ENCODE measurements at places on chromosomes 2 and 18. TPM values are rescaled to one million over a fixed set of nuclear protein-coding genes. Genes with fewer than 3 reads are reported as not detected.
A peak's percentile ranks its signal among the peaks of the same experiment; 100 is the strongest.

DNA sequence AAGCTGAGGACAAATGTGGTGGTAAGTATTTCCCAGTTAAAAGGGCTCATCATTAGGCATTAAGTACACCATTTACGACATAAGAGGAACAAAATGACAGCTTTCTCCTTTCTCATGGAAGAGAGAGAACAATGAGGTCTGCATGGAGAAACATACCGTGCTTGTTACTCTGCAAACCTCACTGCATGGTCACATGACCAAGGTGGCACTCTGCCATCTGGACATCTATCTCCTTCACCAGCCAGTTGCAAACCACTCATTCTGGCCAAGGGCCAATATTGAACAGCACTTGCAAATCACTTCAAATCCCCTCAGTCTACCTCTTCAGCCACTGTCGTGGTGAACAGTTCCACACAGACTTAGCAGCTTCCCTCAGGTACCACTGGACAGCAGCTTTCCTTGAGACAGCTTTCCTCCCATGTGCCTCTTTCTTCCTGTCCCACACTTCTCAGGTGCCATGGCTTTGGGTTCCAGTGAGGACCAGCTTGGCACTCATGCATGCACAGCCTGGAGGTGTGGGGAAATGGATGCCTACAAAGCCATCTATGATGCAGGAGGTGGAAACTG is 29.5 kb upstream of the DPP4 start:
- DNase-seq, result no peak

GRCh38 chr18:58619596-58619930 is 9.3 kb downstream of the ALPK2 start:
- no peak for DNase-seq

- DNase-seq, result no peak
These were observed 21.0 kb upstream of the CCDC141 start for GRCh38 chr2:179070895-179071294.

- DNase-seq, result no peak
These were observed 9.5 kb upstream of the PARD3B start for GRCh38 chr2:204535764-204536163.

DNA sequence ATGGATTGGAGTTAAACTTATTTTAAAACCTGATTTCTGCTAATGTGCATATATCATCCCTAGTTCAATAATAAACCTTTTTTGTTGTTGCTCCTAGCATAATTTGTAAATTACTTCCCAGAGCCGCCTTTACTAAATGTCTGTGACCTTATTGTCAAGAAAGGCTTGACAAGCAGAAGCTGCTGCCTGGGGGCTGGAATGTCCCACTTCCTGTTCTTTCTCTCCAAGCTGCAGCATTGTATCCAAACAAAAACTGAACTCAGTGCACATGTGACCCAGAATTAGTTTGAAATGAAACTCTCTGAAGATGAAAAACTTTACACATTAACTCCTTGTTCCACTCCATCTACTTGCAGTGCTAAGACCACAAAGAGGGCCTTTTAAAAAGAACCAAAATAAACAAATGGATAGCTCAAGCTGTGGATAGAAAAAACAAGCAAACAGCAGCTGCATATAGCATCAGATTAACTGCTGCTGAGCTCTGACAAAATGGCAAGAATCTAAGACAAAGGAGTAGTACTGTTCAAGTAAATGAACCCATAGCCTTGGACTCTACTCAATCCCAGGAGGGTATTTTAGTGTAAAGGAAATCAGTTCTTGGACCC is 99.8 kb upstream of the NEUROD1 start:
- DNase-seq, result no peak

TCF7L1 gene
- not detected for total RNA-seq

GAREM2 gene
- total RNA-seq, result 7.9 TPM

DNA sequence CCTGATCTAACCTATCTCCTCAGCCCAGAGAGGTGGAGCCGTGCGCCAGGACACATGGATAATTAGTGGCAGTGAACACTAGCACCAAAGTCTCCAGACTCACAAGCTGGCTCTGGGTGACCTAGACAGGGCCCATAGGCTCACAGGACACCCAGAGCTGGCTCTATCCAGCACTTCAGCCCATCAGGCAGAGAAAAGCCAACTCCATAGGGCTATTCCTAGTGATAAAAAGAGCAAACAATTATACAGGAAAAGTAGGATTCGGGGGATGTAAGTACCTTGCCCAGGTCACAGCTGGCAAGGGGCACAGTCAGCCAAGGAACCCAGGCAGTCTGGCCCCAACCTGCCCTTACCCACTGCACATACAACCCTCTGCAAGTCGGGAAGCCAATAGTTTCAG is 178.6 kb downstream of the TNS1 start:
- DNase-seq, result no peak

SATB2 gene
- total RNA-seq, result 0.07 TPM

DNA sequence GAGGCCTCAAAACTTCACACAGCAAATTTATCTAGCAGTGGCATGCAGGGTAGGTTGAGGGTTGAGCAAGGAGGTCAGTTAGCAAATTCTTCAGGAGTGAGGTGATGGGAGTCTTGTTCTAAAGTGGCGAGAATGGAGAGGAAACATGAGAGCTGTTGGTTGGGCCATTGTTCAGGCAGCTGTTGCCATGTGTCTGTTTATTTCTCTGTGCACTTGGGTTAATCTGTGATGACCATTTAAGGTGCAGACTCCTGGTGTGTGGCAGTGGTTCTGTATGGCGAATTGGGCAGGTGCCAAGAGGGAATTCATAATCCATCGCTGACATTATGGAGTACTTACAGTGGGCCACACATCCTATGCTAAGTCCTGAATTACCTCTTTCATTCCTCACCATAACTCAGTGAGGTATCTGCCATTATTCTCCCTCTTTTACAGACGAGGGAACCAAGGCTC is 30.4 kb downstream of the TMEM178A start:
- DNase-seq, result no peak

SRD5A2 gene
- not detected for total RNA-seq

- no peak for DNase-seq
These were observed 60.8 kb downstream of the EMILIN2 start for GRCh38 chr18:2907550-2908135.

PTPN2 gene
- total RNA-seq, result 68.8 TPM

DNA sequence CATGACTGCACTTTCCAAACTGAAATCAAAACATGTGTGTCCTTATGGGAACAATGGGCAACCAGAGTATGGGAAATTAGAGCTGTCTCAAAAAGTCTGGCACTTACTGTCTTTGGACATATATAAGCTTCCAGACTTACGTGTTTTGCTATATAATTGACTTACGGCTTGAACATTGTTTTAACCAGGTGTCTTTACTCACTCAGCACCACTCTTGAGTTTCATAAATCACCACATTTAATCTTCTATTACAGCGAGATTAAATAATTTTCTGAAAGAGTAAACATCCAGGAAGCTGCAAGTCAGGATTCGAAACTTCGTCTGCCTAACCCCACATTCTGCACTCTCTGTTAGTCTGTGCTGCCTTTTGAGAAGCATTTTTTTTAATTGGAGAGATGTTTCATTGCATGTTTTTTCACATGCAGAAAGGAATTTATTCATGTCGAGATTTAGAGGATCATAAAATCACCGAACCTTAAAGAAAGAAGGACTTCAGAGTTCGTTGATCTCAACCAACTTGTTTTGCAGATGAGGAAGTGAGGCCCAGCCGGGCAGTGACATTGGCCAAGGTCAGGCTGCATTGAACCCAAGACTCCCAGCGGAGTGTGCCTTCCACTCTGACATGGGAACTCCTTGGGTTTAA is 137.3 kb downstream of the SETBP1 start:
- DNase-seq, result no peak

GRCh38 chr2:30883822-30884221 is 76.6 kb upstream of the CAPN13 start:
- no peak for DNase-seq

NBEAL1 gene
- 9.5 TPM for total RNA-seq

PCARE gene
- total RNA-seq, result not detected

TDRD15 gene
- total RNA-seq, result not detected

- no peak for DNase-seq
These were observed 65.3 kb upstream of the DTNB start for GRCh38 chr2:25738383-25739343.

HOXD12 gene
- not detected for total RNA-seq

FEV gene
- total RNA-seq, result not detected

GRCh38 chr18:28485918-28486317 is 309.0 kb upstream of the CDH2 start:
- DNase-seq, result no peak

GRCh38 chr2:98912221-98912851 is 23.7 kb downstream of the CRACDL start:
- DNase-seq, result no peak

KLHL14 gene
- total RNA-seq, result not detected

GALNT5 gene
- not detected for total RNA-seq

MYO7B gene
- total RNA-seq, result 0.12 TPM

DNA sequence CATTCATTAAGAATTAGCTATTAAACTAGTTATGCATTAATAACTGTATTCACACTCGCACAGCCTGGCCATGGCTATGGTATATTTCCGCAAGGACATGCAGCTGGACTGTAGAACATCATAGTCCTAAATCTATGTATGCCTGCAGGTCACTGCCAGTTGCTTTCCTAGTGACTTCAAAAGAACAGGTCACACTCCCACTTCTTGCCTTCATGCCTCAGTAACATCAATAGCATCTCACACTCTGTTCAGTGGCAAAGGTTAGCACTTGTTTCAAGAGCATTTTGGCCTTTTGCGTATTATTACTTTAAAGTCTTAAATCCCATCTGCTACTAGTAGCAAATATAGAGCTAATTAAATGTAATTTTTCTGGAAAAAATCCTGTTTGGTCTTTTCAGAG is 131.4 kb upstream of the DCC start:
- DNase-seq, result no peak

DNA sequence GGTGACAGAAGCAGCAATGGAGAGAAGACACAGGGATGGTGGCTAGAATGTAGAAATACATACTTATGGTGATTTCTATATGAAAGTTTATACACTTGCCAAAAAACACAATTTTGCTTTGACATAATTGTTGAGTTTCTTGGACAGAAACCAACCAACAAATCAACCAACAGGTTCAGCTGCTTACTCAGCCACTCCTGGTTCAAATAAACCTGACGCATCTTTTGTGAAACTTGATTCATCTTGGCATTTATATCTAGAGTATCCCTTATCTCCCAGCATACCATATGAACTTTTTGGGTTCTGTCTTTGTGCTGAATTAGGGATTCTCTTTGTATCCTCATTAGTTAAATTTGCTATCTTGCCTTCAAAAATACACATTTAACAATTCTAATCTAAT is 54.1 kb upstream of the ERBB4 start:
- no peak for DNase-seq

GRCh38 chr2:12074126-12074844 is 327.9 kb downstream of the LPIN1 start:
- no peak for DNase-seq

GRCh38 chr18:58496937-58497336 is 132.0 kb downstream of the ALPK2 start:
- DNase-seq, result no peak

DNA sequence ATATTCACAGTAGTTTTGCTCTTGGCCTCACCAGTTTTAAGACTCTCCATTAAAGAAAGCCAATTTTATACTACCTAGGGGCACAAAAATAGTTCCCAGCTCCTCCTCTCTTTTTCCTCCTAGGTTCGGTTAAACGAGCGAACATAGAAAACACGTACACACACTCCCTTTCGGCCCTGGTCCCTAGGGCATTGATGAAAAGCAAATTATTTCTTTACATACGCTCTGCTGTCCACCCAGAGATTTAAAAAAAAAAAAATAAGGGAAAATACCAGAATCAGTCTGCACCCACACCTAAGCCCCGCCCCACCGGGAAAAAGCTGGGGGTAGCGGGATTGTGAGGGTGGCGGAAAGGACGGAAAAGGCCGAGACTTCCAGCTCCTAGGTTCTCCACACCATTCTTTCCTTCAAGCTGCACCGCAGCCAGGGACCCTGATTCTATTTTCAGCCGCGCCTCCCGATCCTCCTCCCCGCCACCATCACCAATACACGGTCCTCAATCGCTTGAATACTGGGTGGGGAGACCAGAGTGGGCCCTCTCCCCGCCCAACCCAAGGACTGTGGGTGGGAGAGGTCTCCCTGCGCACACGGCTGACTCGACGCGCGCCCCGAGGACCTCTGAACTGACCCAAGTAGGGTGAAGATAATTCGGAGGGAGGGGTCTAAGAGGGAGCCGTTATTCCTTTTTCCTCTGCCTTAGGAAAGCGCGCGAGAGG is 769 bp downstream of the ATF2 start:
- no peak for DNase-seq

GRCh38 chr2:67755156-67755882 is 307.5 kb downstream of the C1D start:
- DNase-seq, result no peak

DNAH7 gene
- not detected for total RNA-seq

GRCh38 chr2:118986738-118987137 is 44.7 kb downstream of the MARCO start:
- peak; percentile 36 for DNase-seq

All from activated CD4-positive, alpha-beta T cell treated with anti-CD3 and anti-CD28 coated beads, Interleukin-2, amount 10 ng/mL, durations not matched to agents 24 days and 14 days (primary cell).